SJCRH30 (cell line): ENCODE measurements at places on chromosomes 16 and 17.

- no peak for DNase-seq
Observed at GRCh38 chr17:60359415-60359814, 32.5 kb downstream of the USP32 start.

DNA sequence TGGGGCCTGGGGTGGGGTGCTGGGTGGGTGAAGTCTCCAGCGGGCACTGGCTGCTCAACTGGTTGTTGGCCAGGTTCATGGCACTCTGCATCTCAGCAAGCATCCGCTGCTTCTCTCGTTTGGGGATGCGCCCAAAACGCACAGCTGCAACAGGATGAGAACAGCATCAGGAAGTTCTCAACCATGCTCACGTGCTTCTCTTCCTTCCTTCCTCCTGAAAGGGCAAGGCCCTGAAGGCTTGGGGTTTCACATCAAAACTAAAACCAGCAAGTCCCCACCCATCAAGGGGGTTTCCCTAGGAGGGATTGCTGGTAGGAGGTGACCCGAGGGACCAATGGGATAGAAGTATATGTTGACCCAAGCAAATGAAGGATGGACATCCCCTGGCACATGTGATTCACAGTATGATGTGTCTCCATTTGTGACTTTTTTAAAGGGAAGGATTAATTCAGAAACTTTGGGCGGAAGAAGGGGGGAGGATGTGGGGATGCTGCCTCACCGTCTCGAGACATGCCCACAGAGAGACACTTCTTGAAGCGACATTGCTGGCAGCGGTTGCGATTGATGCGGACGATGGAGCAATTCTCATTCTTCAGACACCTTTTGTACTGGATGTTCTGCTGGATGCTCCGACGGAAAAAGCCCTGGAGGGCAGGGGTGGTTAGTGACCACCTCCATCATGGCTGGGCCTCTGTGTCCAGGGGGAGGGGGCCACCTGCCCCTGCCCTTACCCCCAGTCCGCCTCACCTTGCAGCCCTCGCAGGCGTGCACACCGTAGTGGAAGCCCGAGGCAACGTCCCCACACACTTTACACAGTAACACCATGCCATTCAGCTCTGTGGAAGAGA, 4.2 kb downstream of the NR1D1 start:
- DNase-seq: no peak

GRCh38 chr16:14194721-14195120, 123.6 kb downstream of the MRTFB start:
- DNase-seq: no peak

GRCh38 chr16:27458258-27458657, 56.3 kb downstream of the IL21R start:
- DNase-seq: no peak

DNA sequence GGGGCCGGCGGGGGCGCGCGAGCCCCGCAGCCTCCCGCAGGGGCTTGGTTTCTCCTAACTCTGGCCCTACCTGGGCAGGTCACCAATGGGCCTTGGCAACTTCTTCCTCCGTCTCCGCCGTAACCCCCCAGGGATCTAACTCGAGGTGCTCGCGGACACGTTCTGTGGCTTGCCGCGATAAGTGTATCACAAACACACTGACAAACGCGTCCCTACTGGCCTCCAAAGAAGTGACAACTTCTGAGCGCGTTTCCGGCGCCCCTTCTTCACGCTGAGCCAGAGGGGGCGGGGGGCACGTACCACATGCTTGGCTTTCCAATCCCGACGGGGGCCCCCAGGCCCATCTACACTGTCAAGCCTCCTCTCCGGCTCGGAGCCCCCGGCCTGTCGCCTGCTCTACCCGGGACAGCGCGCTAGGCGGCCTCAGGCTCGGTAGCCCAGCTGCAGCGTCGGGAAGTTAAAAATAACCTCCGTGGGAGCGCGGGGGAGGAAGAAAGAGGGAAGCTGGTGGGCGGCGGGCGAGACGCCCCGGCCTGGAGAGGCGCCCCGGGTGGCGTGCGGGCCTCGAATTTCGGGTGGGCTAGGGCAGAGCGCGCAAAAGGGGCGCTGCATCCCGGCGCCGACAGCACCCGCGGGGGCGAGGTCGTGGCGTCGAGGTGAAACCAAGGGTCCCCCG, 725 bp upstream of the SPHK1 start:
- peak; percentile 75 for DNase-seq

GRCh38 chr17:30391534-30391933, 12.8 kb downstream of the CPD start:
- DNase-seq: no peak

DNA sequence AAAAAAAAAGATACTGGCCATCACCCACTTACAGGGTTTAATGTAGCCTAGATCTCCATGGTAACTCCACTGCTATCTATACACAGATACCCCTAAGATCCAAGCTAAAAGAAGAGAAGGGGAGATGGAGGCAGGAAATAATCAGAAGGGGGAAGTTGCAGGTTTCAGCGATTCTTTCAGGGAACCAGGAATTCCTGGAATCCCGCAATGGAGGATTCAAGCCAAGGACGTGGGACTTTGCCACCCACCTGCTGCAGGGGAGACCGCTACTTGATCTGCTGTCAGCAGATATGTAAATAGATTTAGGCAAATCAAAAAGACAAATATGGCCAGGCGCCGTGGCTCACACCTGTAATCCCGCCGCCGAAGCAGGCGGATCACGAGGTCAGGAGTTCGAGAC, 121.1 kb downstream of the AIPL1 start:
- no peak for DNase-seq

DNA sequence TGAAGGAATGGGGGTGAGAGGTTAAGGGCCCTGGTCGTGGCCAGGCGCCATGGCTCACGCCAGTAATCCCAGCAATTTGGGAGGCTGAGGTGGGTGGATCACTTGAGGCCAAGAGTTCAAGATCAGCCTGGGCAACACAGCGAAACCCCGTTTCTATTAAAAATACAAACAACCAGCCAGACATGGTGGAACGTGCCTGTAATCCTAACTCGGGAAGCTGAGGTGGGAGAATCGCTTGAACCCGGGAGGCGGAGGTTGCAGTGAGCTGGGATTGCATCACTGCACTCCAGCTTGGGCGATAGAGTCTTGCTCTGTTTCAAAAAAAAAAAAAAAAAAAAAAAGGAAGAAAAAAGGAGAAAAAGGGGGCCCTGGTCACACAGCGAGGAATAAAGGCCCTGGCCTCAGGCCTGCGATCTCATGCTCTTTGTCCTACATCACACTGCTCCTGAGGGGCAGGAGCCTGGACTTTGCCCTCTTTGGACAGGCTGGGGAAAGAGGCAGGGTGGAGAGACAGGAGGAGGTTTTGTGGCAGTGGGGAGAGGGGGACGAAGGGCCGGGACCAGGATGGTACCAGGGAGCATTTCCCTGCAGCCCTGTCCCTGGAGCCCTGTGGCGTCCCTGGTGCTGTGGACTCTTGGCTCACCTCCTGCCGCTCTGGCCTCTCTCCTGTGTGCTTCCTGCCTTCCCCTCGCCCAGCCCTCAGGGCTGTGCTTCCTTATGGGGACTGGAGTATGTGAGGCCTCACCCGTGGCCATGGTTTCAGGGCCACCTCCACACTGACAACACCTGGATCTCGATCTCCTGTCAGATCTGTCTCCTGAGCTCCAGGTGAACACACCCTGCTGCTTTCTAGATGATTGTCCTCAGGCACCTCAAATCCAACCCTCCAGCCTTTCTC, 19.7 kb upstream of the SLC25A19 start:
- DNase-seq: no peak

DNA sequence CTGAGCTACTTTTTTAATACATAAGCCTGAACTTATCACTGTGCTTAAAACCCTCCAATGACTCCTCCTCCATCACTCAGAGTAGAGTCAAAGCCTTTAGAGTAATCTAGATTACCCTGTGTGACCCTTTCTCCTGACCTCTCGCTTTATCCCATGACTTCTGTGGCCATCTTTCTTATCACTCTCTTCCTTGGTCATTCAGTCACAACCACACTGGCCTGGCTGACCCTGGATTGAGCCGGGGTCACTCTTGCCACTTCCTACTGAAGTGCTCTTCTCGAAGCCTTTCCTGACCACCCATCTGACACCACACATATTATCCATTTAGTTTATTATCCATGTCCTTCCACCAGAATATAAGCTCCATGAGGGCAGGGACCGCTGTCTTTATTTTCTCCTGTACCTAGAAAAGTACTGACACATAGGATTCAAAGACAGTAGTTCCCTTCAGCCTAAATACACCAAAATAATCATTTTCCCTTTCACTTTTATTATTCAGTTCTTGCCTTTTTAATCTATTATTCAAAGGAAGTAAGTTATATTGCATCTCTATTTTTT, 28.0 kb upstream of the ABCA9 start:
- no peak for DNase-seq

DNA sequence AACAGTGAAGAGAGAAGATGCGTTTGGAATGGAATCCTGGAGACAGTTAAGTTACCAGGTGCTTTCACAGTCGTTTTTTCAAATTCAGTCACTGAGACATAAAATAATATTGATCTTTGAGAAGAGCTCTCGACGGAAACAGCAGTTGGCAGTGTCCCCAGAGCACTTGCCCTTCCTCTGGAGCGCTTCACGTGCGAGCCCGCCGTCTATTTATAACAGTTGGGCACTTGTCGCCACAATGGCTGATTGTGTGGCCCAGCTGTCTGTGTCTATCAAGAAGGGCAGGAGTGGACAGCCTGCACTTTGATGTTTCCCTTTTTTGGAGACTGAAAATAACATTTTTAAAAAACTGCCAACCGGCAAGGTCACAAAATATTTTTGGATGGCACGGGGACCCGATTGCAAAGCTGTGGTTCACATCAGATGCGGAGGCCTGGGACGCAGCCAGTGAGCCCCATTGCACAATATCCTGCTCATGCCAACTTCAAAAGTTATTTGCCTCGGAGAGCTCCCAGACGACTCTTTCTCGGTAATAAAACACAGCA, 62.9 kb downstream of the ADCY9 start:
- peak; percentile 96 for DNase-seq

- no peak for DNase-seq
Observed at GRCh38 chr16:5541356-5541755, 443.8 kb upstream of the EEF2KMT start.

DNA sequence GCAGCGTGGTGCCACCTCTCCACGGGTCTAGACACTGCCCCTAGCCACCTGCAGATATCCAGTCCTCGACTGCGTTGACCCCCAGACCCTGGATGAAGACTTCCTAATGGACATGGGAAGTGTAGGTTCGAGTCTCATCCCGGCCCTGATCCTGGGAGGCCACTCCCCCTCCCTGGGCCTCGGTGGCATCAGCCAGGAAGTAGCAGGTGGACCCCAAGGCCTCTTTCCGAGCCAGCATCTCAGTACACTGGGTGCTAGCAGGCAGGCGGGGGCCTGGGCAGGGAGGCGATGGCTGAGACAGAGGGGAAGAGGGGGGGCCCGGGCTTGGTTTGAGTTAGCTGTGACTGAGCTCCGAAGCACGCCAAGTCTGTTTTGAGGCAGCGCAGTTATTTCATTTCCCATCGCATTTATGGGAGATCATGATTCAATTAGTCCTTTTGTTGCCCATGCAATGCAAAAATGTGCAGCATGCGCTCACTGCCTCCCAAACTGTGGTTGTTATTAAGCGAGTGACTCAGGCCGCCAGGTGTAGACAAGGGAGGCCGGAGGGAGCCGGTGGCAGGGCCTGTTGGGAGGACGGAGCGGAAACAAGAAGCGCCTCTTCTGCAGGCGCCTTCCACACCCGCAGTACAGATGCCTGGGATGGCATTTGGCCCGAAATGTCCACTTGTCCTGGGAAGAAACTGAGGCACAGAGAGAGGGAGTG, 25.3 kb upstream of the ZNF469 start:
- DNase-seq: no peak
